ENCODE measurements at places on chromosomes 2 and 18.

DNA sequence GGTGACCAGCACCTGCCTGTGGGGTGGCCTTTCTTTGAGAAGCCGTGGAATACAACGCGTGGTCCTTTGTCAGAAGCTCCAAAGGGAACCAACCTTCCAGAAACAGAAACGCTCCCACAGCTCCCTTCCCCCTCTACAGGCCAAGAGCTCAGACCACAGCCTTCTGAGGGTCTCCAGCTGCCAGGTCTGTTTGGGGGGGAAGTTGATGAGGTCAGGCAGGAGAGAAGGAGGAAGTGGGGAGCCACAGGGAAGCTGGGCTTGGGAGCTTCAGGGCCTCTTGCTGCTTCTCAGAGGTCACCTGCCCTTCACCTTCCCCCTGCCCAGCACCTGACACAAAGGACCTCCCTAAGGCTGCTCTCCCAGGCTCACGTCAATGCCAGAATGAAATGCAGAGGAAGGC is 287.7 kb upstream of the ID2 start:
- DNase-seq: no peak

DNA sequence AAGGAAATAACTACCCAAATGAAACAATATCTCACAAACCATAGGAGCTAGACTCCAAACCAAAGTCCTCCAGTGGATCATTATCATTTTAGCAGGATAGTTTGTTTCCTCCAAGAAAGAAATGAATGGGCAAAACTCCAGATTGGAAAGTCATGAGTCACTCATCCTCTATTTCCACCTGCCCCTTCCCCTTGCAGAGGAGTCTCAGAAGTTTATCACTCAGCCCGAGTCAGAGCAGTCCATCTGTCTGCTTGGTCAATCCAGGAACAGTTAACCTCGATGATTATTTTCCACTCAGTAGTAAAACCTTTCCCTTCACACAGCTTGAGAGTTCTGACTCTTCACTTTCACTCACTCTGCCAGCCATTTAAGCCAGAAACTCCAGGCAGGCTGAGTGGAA is 462.2 kb downstream of the BCL11A start:
- DNase-seq: no peak

- DNase-seq: no peak
Observed at GRCh38 chr2:179802051-179802882, 59.1 kb downstream of the ZNF385B start.

GRCh38 chr2:55365303-55365702 is 54.4 kb downstream of the CCDC88A start:
- DNase-seq: no peak

- no peak for DNase-seq
Observed at GRCh38 chr2:164617466-164617865, 3.8 kb downstream of the GRB14 start.

GRCh38 chr2:127586136-127586535 is 50.7 kb downstream of the MYO7B start:
- DNase-seq: no peak

DNA sequence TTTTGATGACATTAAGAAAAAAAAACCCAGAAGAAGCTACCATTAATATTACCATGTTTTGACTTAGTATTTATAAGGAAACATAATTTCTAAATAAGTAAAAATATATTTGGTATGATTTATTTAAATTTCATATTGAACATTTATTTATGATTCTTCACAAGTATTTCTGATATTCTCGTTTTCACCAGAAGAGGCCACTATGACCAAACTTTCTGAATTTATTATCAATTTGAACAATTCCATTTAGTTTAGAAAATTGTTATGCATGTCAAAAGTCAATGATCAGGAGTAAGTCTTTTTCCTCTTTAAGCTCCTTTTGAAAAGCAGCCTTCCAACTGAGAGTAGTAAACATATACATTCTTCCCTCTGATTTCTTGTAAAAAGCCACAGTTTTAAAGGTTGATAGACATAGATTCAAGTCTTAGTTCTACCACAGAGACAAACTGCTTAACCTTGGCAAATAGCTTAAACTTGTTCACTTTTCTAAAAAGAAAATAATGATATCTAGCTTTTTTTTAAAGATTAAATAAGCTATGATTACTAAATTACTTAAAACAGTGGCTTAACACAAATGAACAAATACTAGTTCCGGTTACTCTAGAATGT is 329.9 kb downstream of the TRIB2 start:
- peak; percentile 2 for DNase-seq
